ENCODE measurements at places on chromosomes 6 and 20.

GRCh38 chr20:63794614-63795013, 36.5 kb downstream of the ZBTB46 start:
- no peak for DNase-seq

GRCh38 chr6:33118525-33119123, 42.8 kb downstream of the HLA-DPB1 start:
- no peak for DNase-seq

GRCh38 chr6:43823390-43823789, 53.4 kb downstream of the VEGFA start:
- DNase-seq = no peak

DNA sequence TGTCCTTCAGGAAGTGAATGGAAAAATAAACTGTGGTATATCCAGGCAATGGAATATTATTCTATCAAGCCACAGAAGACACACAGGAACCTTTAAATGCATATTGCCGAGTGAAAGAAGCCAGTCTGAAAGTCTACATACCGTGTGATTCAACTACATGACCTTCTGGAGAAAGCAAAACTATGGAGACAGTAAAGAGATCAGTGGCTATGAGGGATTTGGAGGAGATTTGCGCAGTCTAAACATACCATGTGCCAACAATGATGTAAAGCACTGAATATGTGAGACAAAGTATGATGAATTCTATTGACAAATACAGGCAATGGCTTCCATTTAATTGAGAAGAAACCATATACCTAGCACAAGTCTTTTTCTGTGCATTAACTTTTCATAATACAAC, 518.3 kb upstream of the ZNF337 start:
- DNase-seq = no peak

GRCh38 chr20:5674176-5674660, 76.0 kb upstream of the SHLD1 start:
- DNase-seq = peak; percentile 11

- DNase-seq = no peak
Observed at GRCh38 chr20:59182401-59183044, 18.9 kb downstream of the ZNF831 start.

GRCh38 chr20:12394786-12395185, 477.1 kb downstream of the BTBD3 start:
- no peak for DNase-seq

- no peak for DNase-seq
Observed at GRCh38 chr6:166296035-166296883, 11.9 kb downstream of the PRR18 start.

- DNase-seq = no peak
Observed at GRCh38 chr6:16438718-16439591, 200.6 kb downstream of the GMPR start.

DNA sequence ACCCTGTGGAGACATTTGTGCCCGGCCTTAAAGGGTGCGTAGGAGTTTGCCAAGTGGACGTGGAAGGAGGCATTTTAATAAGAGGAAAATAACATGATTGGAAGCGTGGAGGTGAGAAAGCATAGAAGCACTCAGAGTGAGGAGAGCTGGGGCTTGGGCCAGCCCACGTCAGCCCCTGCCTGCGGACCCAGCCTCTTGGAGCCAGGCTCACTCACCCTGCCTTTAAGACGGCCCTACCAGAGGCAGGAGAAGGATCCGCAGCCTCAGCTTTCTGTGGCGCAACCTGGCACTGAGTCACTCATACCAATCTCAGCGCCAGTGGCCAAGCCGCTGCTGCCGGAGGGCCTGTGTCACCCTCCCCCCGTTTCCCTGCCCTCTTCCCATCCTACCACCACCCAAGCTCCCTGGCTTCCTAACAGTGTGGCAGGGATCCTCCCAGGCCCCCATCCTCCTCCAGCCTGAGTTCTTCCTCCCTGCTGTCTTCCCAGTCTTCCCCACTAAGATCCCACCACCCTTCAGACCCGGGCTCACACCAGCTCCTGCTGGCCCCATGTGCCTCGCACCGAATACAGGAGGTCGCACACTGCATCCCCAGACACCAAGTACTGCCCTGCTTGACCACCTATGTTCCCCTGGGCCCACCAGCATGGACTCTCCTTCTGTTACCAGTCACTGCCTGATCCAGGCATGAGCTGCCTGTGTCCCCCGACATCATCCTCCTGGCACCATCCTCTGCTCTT, 285.2 kb downstream of the UST start:
- peak; percentile 27 for DNase-seq

- no peak for DNase-seq
Observed at GRCh38 chr6:15796844-15797243, 134.0 kb upstream of the DTNBP1 start.

- no peak for DNase-seq
Observed at GRCh38 chr6:12884983-12885382, 168.4 kb downstream of the PHACTR1 start.

DNA sequence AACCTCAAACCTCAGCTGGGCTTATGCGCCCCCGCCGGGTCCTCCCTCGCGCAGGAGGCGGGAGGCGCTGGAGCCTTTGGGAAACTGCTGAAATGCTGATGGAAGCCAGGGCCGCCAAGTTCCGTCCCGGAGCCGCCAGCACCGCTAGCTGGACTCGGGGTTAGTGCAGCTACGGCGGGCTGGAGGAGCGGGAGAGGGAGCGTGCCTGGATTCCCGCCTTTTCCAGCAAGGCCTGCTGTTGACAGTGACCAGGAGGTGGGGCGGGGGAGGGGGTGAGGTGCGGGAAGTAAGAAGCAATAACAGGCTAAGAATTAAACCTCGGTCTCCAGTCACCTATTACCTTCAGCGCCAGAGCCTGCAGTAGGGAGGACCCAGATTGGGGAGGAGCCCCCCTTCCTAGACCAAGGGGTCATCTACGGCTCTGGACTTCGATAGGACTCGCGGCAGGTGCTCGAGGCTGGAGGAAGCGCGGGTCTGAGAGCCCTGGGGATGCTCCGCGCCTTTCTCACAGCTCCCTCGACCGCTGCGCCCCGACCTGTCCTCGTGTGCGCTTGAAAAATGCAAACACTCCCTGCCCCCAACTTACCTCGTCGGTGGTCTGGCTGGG, 20.5 kb downstream of the COL9A1 start:
- DNase-seq = no peak

GRCh38 chr6:130778946-130779657, 48.1 kb upstream of the SMLR1 start:
- DNase-seq = no peak

- no peak for DNase-seq
Observed at GRCh38 chr6:170024940-170025339, 265.9 kb downstream of the DLL1 start.

GRCh38 chr6:10425975-10426780, 11.3 kb upstream of the TFAP2A start:
- no peak for DNase-seq

- DNase-seq = no peak
Observed at GRCh38 chr6:106964954-106965353, 9.6 kb downstream of the CD24 start.

DNA sequence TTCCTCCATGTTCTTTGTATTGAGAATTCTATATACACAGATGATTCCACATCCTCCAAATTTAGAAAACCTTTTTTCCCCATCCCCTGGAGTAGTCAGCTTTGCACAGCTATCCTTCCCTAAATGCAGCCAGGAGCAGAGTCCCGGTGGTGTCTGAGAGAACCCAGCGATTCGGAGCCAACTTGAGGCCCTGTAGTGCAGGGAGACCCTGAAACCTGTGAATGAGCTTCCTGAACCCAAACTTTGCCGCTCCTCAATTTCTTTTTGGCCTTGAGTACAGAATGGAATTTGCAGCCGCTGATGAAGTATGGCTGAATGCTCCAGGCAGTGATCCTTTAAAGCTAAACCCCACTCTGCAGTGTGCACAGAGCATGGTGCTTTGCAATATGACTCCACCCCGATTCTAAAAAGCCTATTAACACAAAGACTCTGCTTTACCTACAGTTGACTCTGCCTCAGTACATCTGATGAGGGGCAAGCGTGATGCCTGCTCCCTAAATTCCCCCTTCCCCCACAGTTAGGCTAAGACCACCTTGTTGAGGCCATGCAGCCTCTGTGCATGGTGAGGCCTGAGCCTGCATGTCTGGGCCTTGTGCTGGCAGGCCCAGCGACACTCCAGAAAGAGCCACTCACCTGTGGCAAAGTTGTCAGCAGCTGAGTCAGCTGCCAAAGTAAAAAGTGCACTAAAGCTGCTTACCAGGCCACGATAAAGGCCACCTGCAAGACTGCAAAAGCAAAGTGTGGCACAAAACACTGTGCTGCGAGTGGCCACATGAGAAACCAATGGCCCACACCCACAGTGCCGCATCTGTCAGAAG, 82.1 kb downstream of the PLEKHG1 start:
- no peak for DNase-seq

DNA sequence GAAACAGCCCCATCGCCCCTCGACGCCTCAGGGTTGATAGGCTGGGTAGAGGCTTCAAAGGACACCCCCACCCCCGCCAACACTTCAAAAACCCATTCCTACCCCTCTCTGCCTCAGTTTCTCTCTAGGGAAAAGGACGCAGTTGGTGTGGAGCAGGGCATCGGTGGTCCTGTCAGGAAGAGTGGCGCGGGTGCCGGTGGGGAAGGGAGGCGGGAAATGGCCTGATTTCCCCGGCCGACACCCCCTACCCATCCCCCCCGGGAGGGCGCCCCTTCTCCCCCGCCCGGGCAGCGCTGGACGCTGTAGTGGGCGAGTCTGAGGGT, 367 bp downstream of the NRSN2 start:
- DNase-seq = no peak

DNA sequence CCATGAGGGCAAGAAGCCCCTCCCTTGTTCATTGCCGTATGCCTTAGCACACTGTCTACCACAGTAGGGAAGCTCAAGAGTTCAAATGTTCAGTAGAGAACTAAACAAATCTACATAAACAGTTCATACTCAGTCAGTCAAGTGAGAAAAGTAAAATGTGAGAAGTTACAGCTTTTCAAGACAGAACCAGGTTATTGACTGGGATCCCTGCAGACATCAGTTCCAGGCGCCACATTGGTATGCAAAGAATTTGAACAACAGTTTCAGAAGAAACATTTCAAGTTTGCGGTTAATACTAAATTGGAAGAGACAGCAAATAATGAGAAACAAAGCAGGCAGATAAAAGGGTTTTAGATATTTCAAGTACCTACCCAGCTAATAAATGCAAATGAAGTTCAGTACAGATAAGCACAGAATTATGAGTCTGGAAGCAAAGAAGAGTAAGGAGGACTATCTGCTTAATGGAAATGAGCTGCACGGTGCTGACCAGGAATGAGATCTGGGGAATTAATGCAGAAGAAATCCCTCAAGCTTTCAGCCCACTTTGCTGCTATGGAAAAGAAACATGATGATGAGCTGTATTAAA, 246.2 kb downstream of the HACE1 start:
- no peak for DNase-seq

GRCh38 chr20:47295129-47295813, 61.2 kb downstream of the ZMYND8 start:
- no peak for DNase-seq

- DNase-seq = no peak
Observed at GRCh38 chr6:144515761-144516160, 230.6 kb downstream of the UTRN start.

- no peak for DNase-seq
Observed at GRCh38 chr6:36925809-36926208, 28.7 kb upstream of the PI16 start.

DNA sequence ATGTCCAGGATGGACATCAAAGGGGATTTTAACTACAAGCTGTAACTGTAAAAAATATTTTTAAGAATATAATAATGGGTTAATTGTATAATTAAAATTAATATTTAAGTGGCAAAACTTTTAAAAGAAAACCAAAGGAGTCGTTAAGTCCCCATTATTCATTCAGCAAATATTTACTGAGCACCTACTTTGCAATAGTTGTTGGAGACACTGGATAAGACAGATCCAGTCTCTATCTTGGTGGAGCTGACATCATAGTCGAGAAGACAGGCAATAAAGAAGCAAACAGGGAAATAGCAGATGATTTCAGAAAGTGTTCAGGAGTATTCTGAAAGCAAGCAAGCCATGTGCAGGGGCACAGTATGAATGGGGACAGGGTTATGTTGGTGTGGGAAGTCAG, 137.0 kb downstream of the CEBPB start:
- no peak for DNase-seq

DNA sequence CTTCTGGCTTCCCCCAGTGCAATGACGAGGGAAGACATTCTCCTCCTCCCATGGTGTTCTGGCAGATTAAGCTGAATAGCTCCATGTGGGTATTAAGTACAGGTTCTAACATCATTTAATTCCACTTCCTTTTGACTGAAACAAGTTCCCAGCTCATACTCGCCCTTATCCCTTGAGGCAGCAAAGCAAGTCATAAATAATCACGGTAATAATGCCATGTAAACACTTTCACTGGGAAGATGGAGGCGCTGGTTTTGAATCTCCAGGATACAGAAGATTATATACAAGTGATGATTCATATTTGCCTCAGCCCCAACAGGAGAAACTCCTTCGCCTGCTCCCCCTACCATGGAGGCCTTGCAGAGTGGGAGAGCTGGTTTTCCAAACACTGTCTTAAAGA, 141.3 kb downstream of the PXDC1 start:
- DNase-seq = no peak

- DNase-seq = no peak
Observed at GRCh38 chr6:160031442-160031841, 62.6 kb downstream of the IGF2R start.

DNA sequence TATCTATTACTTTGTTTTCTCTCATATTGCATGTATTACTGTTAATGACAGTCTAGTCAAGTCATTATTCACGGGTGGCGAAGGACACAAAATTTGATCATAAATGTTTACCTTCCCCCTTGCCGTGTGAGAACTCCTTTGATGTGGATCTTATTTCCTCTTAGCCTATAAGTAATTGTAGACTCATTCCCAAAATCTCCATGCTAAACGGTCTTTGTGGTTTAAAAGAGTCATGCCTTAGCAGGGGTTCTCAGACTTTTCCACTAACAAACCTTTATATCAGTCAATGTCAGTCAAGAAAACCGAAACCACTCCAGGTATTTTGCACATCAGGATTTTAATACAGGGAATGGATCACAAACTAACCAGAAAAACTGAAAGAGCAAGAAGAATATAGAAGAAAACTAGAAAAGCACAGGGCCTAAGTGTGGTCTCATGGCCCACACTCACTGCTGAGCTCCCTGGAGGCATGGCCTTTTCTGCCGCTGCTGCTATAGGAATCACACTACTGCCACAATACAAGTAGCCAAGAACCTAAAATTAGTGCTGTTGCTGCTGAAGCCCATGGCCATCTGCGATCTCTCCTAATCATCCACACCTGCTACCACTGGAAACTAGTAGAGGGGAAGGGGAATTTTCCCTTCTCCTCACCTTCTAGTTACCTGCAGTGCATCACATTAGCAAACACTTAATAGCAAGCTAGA, 186.0 kb upstream of the POU3F2 start:
- no peak for DNase-seq

GRCh38 chr6:147733686-147734085, 225.2 kb downstream of the SAMD5 start:
- DNase-seq = no peak

DNA sequence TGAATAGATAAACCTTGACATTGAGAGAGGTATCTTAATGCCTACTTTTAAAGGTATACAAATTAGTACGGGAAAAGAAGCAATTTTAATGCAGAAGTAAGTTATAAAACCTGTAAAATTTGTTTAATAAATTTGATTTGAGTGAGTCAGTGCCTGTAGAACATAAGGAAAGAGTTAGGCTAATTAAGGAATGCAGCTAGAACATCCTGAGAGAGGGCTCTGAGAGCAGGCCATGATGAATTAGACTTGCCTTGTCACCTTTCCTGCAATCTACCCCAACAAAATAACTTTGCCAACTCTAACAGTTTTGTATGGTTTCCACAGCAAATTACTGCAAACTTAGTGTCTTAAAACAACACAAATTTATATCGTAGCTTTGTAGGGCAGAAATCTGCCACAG, 700.8 kb downstream of the RFPL4B start:
- no peak for DNase-seq

GRCh38 chr6:22056398-22056797, 240.4 kb downstream of the PRL start:
- DNase-seq = no peak

Measured in activated naive CD4-positive, alpha-beta T cell treated with anti-CD3 and anti-CD28 coated beads, Interleukin-2, amount 50 U/mL, for 72 hours (primary cell).